Right lobe of liver (tissue), 6 donors: ENCODE measurements at places on chromosomes 3 and 15. TPM values are rescaled to one million over a fixed set of nuclear protein-coding genes. Genes with fewer than 3 reads are reported as not detected.

Gene FBXO40
- total RNA-seq: not detected

Gene ZNF717
- 5.6 TPM for total RNA-seq

Gene ZCWPW2
- total RNA-seq: 0.18 TPM

Gene PP2D1
- not detected for total RNA-seq

Gene LRRC2
- 6.7 TPM for total RNA-seq

Gene TP63
- not detected for total RNA-seq

Gene CHST13
- total RNA-seq: 43.1 TPM
